ENCODE measurements at places on chromosomes 6 and 20.

- DNase-seq = no peak
Observed at GRCh38 chr6:135503703-135504475, 6.3 kb upstream of the AHI1 start.

- peak; percentile 50 for DNase-seq
Observed at GRCh38 chr6:3990692-3991491, 88.0 kb downstream of the FAM217A start.

DNA sequence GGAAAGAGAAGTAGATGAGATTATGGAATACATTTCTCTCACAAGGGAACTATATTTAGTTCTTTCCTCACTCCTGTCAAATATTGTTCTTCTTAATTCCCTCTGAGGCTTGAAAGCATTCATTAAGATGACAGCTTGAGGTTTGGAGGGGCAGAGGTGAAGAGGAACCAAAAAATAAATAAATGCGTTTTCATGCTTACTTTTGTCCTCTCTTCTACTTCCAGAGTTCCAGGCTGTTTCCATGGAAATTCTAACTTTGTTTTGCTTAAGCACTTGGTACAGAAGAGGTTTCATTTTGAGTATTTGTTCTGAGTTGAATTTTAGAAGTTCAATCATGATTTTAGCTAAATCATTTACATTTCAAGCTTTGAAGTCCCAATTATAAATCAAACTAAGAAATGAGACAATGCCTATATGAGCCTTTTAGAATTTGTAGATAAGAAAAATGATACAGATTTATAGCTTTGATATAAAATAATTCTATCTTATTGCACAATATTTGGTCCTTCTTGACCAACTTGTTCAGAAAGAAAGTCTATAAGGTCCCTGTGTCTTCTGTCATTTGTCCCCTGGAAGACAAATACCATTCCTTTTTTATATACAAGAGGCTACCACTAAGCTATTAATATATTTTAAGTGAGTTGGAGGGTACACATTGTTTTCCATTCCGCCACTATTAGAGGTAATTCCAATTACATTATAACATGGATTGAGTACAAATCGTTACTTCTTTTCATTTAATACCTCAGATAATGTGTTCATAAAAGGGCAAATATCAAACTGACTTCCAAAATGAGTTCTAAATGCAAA, 16.3 kb downstream of the RBM24 start:
- no peak for DNase-seq

DNA sequence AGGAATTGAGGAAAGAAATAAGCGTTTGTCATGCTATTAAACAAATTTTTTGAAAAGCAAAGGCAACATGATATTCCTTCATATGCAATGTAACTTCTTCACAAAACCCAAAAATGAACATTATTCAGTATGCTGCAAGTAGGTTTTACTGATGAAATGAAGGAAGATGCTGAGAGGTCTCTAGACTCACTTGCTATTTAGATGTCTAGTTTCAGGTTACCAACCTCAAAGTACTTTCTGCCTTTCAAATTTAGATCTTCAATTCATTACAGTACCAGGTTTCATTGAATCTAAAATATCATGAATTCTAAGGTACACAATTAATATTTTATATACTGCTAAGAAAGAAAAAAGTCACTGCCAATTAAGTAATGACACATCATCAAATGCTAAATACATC, 39.9 kb downstream of the MYO6 start:
- DNase-seq = no peak

GRCh38 chr6:90462102-90462501, 124.8 kb downstream of the MAP3K7 start:
- DNase-seq = no peak

DNA sequence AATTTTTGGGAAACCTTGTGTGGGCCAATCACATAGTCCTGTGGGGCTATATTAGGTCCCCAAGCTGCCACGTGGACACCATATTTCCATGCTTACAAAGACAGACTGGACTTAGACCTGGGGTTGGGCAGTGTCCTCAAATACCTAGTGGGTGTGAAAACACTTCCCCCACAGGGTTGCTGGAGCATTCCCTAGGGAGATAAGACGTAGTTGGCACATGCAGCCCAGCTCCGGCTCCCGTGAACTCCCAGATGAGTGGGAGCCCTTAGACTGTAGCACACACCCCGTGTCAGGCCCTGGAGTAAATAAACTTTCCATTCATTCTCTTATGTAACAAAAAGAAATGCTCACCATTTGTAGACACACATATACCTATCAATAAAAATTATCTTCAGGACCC, 14.2 kb downstream of the KCNG1 start:
- DNase-seq = no peak

Measured in NCI-H345 (cell line).